ENCODE measurements at places on chromosomes 13 and 19.

- DNase-seq, result no peak
Observed at GRCh38 chr13:95471960-95472359, 80.6 kb upstream of the CLDN10 start.

GRCh38 chr19:11247391-11247790 is 8.0 kb downstream of the ANGPTL8 start:
- DNase-seq, result no peak

- no peak for DNase-seq
Observed at GRCh38 chr13:43407023-43407581, 379.7 kb downstream of the ENOX1 start.

DNA sequence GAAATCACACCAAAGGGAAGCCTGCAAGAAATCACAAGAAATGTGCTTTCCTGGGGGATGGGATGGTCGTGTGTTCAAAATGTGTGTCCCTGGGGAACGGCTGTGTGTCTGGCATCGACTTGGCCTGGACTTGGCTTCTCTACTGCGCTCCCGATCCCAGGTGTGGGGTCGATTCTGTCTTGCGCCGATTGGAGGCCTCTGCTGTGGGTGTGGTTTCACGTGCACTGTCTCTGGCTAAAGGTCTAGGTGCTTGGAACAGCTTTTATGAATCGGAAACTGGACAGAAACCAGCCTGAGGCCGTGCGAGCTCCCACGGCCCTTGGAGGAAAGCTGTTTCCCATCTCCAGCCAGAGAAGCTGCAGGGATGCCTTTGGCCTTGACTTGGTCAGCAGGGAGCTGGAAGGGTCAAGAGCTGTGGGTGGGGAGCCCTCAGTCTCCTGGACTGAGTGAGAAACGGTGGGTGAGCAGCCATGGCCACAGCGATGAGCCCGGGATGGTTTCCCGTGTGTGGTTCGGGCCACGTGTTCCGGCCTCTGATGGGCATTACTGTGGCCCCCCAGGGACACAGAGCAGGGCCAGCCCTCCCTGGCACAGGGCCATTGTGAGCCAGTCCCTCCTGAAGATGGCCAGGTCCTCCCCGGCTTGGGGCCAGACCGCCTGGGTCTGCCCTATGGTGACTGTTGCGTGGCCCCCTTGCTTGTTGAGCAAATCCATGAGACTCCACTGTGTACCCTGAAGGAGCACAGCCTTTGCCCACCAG is 29.7 kb downstream of the MCF2L start:
- DNase-seq, result no peak

DNA sequence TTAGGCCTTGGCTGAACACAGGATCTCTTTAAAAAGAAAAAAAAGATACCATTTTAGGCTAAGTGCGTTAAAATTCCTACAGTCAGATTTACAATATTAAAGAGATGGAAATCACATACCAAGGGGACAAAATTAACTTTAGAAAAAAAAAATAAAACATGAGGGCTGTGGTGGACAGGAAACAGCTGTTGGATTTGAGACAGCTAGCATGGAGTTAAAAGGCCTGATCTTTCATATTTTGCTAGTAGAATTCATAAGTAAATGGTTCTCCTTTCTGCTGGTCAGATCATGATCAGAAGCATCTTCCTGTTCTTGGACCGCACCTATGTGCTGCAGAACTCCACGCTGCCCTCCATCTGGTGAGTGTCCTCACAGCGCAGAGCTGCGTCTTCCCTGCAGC is 19.7 kb downstream of the CUL4A start:
- no peak for DNase-seq

- DNase-seq, result no peak
Observed at GRCh38 chr13:83620530-83621220, 261.6 kb downstream of the SLITRK1 start.

- DNase-seq, result no peak
Observed at GRCh38 chr19:7923295-7924191, 2.4 kb downstream of the CTXN1 start.

- DNase-seq, result no peak
Observed at GRCh38 chr19:2132731-2133490, 18.5 kb downstream of the AP3D1 start.

DNA sequence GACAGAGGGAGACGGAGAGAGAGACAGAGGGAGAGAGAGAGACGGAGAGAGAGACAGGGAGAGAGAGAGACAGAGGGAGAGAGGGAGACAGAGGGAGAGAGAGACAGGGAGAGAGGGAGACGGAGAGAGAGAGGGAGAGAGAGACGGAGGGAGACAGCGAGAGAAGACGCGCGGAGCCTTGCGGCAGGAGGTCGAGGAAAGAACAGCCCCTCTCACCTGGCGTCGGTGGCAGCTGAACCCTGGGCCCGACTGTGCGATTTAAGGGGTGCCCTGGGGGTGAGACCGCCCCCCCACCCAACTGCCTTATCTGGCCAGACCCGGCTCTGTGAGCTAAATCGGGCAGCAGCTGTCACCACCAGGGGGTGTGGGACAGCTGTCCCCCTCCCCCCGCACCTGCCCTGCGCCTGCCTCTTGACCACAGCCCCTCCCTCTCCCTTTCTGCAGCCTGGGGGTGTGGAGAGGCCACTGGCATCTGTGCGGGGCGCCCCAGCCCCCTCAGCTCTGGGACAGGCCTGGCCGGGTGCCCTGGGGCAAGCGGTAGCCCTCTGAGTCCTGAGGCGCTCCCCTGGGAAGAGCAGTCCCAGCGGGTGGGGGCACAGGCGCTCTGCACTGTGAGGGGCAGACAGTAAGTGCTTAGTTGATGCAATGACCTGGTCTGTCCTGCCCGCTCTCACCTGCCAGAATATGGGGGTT is 10.8 kb downstream of the JOSD2 start:
- DNase-seq, result no peak

- no peak for DNase-seq
Observed at GRCh38 chr19:46144756-46145155, 3.3 kb upstream of the IGFL2 start.

Measured in anterior cingulate cortex (tissue), 58 donors.